ENCODE measurements at places on chromosomes 16 and 17.
A peak's percentile ranks its signal among the peaks of the same experiment; 100 is the strongest.

- DNase-seq: no peak
Observed at GRCh38 chr16:2212362-2213324, 2.0 kb upstream of the BRICD5 start.

- DNase-seq: no peak
Observed at GRCh38 chr16:53922067-53922806, 218.3 kb downstream of the FTO start.

GRCh38 chr16:31489616-31490584, 7.0 kb downstream of the SLC5A2 start:
- no peak for DNase-seq

DNA sequence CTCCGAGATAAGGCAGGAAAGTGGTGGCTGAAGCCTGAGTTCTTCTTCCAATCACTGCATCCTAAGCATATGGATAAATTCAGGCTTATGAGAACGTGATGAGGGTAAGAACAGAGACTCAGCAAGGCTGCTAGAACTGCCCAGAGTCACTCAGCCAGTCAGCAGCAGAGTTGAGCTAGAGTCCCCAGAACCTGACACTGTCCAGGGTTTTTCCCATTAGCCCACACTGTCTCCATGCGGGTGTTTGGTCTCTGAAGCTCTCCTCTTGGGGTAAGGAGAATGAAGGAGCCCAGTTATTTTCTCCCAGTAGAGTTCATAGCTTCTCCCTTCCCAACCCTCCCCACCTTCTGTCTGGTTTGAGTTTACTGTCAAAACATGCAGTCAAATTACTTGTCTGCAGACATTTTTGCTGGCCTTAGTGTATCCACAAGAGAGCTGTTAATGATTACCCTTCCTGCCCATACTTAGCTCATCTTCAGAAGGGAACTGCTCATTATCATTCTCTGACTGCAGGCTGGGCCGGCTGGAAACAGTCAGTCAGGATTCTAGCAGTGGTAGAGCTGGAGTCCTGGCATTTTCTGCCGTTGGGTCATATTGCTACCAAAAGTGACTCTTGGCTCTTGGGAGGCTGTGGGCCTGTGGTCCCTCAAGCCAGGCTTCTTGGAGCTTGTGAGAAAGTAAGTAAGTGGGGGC, 460.0 kb downstream of the HS3ST3B1 start:
- DNase-seq: no peak

DNA sequence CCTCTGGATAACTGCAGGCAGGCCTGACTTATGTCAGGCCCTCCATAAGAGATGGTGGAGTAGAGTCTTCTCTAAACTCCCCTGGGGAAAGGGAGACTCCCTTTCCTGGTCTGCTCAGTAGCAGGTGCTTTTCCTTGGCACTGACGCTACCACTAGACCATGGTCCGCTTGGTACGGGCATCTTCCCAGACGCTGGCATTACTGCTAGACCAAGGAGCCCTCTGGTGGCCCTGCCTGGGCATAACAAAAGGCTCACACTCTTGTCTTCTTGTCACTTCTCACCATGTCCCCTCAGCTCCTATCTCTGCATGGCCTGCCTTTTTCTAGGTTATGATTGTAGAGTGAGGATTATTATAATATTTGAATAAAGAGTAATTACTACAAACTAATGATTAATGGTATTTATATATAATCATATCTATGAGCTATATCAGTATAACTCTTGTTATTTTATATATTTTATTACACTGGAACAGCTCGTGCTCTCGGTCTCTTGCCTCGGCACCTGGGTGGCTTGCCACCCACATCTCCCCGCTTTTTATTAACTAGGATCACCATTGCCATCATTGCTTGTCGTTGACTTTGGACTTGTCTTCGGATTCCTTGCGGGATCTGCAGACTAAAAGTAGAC, 59.8 kb upstream of the ARL4D start:
- peak; percentile 28 for DNase-seq

DNA sequence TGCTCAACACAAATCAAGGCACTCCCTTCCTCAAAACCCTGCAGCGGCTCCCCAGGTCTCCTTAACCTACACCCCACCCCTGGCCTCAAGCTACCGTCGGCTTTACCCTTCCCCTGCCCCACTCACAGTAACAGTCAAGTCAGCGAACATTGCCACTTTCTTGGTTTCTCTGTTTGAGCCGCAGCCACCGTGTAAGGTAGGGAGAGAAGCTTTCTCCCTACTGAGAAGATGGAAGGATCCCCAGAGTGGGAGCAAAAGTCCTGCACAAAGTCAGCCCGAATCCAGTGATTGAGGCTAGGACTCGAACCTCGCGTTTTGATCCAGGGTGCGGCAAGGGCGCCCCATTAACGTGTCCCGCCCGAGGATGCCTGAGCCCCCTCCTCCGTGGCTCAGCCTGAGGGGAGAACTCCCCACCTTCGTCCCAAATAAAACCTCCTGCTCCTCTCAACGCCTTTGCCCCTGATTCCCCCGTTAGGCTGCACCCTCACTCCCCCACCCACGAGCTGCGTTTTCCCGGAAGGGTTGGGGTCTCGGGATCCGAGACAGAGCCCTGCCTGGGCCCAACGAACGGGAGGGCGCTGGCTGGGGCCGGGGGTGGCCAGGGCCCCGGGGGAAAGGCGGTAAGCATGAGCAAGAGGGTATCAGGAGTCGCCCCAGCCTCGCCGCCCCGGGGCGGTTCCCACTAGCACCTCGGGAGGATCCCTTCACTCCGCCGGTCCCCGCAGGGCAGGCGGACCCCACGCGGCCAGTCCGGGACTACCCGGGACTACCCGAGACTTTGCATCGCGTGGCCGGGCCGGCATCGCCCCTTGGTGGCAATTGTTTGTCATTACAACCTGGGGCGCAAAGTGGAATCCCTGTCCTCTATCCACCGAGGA, 9.9 kb upstream of the NAGS start:
- peak; percentile 48 for DNase-seq

DNA sequence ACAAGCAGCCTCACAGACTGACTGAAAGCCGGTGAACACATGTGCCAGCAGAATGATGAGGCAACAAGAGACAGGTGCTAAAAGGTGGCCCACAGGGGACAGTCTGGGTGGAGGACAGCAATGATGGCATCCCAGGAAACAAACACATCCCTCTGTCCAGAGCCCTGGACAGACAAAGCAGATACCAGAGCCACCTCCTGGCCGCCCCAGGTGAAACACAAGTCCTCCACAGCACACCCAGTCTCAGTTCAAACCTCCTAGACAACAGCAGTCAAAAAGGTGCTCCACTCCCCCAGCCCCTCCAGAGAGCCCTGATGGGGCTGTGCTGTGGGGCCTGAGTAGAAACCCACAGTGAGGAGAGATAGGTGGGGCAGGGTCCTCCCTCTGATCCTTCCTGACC, 20.3 kb upstream of the CDH5 start:
- no peak for DNase-seq

DNA sequence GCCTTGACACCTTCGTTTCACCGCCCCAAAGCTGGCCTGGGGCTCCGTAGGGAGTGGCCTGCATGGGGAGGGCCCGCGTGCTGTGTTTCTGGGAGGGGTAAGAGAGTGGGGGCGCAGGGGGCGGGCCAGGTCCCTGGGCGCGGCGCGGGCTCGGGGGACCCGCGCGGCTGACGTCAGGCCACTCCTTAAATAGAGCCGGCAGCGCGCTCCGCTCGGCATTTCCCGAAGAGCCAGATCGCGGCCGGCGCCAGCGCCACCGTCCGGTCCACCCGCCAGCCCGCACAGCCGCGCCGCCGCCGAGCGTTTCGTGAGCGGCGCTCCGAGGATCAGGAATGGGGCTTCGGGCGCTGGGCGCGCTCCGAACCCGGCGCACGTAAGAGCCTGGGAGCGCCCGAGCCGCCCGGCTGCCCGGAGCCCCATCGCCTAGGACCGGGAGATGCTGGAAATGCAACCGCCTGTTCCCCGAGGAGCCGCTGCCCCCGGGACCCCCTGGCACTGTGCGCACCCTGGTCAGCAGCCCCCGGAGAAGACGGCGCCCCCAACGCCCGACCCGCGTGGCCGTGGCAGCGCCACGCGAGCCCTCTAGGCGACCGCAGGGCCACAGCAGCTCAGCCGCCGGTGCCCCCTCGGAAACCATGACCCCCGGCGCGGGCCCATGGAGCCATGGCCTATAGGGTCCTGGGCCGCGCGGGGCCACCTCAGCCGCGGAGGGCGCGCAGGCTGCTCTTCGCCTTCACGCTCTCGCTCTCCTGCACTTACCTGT, at the start of gene HS3ST2:
Gene HS3ST2, plus strand, starts transcription at position 215 of the 763 bp plus-strand sequence. Its CDS starts 449 bp downstream, at position 664.
- DNase-seq: peak; percentile 8

DNA sequence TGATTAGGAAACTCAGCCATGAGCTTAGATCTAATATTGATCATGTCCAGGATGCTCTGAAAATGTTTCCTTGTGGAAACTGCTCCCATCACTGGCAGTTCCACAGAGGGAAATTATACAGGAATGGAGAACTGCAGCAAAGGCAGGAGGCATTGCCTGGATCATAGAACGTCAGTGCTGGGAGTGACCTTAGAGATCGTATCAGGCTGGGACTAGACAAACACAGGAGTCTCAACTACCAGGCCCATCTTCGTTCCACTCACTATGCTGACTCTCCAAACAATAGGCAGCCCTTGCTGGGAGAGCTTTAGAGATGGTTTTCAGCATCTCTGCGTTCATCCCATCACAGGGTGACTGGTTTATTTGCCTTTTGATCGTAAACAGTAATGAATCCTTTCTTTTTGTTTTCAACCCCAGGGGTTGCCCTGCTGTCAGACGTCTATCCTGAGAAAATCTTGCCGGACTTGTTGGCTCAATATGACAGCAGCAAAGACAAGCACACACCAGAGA, 130.3 kb downstream of the TANGO6 start:
- no peak for DNase-seq

- no peak for DNase-seq
Observed at GRCh38 chr17:20706751-20707373, 127.3 kb downstream of the CDRT15L2 start.

GRCh38 chr16:78290872-78291591, 191.6 kb downstream of the WWOX start:
- DNase-seq: no peak

- peak; percentile 64 for DNase-seq
Observed at GRCh38 chr17:74981979-74982662, 5.3 kb upstream of the CDR2L start.

- peak; percentile 73 for DNase-seq
Observed at GRCh38 chr17:68794636-68795434, 160.4 kb downstream of the ABCA8 start.

DNA sequence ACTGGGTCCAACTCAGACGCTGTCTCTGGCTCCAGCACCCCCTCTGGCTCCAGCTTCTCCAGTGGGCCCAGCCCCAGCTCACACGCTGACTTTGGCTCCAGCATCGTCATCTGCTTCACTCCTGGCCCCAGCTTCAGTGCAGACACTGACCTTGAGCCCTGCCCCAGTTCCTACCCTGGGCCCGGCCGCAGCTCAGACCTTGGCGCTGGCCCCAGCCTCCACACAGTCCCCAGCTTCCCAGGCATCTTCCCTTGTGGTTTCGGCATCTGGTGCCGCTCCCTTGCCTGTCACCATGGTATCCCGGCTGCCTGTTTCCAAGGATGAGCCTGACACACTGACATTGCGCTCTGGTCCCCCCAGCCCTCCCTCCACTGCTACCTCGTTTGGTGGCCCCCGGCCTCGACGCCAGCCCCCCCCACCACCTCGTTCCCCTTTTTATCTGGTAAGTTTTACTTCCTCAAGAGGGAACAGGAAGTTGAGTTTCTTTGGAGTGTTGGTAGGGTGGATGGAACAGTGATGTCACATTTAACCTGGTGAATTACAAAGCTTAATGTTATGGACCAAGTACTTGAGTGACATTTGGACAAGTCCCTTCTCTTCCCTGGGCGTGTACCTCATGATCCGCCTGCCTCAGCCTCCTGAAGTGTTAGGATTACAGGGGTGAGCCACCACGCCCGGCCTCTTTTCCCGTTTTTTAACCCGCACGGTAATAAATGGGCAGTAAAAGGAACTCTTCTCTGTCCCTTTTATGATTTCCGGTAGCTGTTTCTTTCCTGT, 23.4 kb upstream of the PHKG2 start:
- no peak for DNase-seq

- DNase-seq: peak; percentile 52
Observed at GRCh38 chr17:75684249-75684648, 17.1 kb downstream of the SAP30BP start.

DNA sequence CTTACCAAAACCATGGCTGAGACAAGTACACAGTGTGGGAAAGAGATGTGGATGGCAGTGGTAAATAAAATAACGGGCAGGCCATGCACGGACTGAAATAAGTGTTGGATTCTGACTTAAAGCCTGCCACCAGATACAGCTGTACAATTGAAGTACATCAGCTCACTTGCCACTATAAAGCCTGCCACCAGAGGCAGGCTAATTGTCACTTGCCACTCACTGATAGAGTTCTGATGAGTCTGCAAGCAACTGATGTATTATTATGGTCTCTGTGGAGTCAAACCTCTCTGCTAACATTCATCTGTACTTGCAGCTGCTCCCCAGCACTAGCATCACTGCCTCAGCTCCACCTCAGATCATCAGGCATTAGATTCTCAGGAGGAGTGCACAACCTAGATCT, 93.0 kb downstream of the CYTH1 start:
- no peak for DNase-seq

GRCh38 chr17:35089586-35090296, 26.2 kb upstream of the RFFL start:
- DNase-seq: peak; percentile 41

- DNase-seq: no peak
Observed at GRCh38 chr17:35774499-35774898, 13.8 kb downstream of the C17orf50 start.

DNA sequence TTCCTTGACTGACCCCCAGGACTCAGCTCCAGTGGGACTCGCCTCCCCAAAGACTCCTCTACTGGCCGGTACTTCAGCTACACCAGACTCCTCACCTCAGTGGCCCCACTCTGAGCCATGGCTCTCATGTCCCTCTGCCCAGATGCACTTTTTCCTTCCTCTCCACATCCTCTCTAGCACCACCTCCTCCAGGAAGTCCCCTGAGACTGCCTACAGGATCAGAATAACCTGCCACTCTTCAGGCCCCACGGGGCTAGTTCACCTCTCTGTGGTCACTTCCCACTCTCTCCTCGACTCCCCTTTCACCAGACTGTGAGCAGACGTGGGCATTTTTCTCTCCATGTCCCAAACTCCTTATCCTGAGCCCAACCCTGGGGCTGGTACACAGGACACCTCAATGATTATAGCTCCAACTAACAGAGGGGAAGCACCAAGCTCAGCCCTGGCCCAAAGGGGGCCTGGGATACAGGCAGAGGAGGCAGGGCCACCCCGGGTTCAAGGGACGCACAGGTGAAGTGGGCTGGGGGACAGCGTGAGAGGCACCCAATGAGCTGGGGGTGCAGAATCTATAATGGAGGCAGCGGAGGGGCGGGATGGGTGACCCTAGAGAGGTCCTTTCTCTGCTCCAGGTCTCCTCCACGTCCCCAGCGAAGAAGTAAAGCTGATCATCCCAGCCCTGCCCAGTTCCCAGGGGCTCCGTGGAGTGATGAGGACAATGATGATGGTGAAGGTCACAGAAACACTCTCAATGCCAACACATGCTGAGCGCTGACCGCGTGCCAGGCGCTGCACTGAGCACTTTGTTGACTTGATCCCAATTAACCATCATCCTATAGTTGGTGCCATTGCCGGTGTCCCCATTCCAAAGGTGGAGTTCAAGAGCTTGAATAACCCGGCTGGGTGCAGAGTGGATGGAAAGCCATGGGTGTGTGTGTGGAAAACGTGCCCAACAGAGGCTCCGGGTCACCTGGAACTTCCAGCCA, 3.9 kb downstream of the TRPV3 start:
- no peak for DNase-seq

- DNase-seq: no peak
Observed at GRCh38 chr17:1713878-1714426, 3.8 kb upstream of the TLCD2 start.

GRCh38 chr17:10216213-10216938, 18.0 kb upstream of the GAS7 start:
- DNase-seq: no peak
